ENCODE measurements at places on chromosomes 6 and 20.

GRCh38 chr6:155770856-155771255 is 315.2 kb upstream of the NOX3 start:
- DNase-seq = no peak

GRCh38 chr6:30364591-30364990 is 19.6 kb downstream of the RPP21 start:
- no peak for DNase-seq

DNA sequence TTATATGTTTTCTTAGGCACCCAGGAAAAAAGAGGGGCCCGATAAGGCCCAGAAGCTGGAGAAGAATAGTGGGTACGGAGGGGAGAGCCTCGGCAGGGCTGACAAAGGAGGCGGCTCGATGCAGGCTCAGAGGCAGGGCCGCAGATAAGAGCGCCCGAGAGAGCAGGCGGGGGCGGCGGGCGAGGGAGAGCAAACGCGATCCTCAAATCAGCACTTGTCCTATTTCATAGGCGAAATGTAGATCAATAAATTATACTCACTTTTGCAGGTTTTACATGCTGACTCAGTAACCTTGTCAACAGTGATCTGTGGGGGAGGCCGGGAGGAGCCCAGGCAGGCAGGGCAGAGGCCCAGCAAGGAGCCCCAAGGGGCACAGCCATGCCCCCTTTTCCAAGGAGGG is 42.6 kb downstream of the GRM4 start:
- no peak for DNase-seq

DNA sequence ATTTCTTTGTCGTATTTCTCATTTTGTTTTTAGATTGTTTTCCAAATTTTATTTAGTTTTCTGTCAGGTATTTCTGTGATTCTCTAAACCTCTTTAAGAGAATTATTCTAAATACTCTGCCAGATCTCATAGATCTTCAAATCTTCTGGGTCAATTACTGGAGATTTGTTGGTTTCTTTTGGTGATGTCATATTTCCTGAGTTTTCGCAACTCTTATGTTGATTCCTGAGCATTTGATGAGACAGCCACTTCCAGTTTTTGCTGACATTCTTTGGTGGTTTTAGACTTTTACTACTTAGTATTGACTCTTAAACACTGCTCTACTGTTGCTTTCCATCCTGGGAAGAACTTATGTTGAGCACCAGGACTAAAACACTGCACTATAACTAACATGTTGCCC is 21.9 kb downstream of the ADGB start:
- no peak for DNase-seq

DNA sequence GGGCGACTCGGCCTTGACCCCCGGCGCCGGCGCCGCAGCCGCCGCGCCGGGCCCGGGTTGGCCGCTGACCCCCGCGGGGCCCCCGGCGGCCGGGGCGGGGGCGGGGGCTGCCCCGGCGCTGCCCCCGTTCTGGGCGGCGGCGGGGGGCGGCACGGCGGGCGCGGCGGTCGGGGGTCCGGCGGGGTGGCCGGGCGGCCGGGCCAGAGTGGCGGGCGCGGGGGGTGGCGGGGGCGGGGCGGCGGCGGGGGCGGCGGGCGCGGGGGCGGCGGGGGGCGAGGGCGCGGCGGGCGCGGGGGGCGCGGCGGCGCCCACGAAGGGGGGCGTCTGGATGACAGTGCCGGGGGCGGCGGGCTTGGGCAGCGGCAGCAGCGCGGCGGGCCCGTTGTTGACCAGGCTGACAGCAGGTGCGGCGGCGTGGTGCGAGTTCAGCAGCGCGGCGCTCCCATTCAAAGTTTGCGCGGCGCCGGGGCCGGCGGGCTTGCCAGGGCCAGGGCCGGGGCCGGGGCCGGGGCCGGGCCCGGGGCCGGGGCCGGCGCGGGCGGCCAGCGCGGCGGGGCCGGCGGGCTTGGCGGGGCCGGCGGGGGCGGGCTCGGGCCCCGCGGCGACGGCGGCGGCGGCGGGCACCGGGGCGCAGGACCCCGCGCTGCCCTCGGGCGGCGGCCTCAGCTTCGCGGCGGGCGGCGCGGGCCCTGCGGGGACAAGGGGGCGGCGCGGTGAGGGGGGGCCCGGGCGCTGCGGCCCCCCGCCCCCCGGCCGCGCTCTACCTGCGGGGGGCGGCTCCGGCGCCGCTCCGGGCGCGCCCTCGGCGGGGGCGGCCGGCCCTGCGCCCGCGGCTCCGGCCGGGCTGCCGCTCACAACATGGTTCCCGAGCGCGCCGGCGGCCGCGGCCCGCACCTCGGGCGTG is 659 bp downstream of the TAF4 start:
- DNase-seq = peak; percentile 35

- no peak for DNase-seq
Measured at GRCh38 chr6:134172020-134172705, 119.7 kb upstream of the SLC2A12 start.

GRCh38 chr6:129647044-129647443 is 62.9 kb downstream of the ARHGAP18 start:
- DNase-seq = no peak

DNA sequence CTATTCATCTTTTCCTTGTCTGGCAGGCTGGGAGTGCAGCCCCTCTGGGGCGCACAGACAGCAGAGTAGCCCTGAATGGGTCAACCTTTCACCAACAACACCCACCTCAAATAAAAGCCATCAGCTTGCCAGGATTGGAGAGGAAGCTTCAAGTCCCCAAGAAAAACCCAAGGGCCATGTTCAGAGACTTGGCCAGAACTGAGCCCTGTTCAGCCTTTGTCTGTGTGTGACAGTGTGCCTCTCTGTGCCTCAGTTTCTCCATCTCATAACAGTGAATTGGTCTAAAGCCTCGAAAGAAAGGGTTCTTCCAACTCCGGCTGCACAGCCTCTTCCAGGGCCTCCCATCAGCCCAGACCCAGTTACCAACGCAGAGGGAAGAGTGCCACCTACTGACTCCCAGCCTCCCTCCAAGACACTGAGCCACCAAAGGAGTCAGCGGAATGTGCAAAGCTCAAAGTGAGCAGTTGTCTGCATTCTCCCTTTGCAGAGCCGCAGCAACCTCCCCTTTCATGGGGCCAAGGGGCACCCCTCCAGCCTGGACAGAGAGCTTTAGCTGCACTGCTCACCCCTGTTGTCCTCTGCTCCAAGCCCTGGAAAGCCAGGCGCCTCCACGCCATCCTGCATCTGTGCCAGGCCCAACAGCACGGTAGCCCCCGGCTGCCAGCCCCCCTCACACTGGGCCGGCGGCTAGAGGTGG is 82.7 kb upstream of the TOP1 start:
- peak; percentile 21 for DNase-seq

DNA sequence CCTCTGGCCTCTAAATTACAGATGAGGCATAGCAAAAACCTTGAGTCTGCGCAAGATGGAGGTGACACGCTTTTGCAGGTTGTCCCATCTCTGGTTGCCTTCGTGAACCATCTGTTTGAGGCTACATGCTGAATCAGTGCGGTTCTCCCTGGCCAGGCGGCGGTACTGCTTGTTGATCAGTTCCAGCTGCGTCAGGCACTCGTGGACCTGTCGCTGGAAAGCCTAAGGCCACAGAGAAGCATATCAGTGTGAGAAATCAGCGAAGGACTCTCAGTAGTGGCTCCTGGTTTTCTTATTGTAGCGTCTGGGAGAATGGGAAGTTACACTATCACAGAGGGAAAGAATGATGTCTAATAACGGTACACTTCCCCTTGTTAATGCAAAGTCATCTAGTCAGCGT is 344.4 kb downstream of the ESR1 start:
- DNase-seq = no peak

DNA sequence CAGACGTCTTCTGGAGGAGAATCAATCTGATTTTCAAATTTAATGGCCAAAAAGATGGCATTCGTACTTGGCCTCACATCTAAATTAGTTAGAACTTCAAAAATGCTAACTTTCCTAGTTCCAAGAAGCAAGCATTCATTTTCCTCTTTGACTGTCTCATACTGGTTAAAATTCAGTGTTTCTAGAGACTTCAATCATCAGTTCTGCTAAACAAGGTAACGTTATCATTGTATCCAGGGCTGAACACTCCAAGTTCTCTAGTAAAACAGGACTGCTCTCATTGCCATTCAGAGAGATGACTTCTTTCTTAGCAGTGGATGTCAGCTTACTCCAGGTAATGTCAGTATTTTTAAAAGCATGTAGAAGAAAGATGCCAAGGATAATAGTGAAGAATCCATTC is 34.6 kb upstream of the ENTPD6 start:
- no peak for DNase-seq

DNA sequence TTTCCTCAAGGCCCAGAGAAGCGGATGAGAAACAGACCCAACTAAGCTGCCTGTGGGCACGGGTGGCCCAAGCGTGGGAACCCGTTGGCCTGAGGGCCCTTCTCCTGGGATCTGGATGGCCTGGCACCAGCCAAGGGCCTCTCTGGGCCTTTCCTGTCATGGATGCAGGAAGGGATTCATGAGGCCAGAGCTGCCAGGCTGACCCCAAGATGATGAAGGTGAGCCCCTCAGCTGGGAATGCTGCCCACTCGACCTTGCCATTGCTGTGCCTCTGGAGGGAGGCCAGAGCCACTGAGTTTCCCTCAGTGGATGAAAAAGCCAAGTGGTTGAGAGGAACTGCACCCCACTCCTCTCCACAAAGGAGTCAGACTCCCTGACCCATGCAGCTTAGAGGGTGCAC is 171.2 kb downstream of the VEGFA start:
- no peak for DNase-seq

DNA sequence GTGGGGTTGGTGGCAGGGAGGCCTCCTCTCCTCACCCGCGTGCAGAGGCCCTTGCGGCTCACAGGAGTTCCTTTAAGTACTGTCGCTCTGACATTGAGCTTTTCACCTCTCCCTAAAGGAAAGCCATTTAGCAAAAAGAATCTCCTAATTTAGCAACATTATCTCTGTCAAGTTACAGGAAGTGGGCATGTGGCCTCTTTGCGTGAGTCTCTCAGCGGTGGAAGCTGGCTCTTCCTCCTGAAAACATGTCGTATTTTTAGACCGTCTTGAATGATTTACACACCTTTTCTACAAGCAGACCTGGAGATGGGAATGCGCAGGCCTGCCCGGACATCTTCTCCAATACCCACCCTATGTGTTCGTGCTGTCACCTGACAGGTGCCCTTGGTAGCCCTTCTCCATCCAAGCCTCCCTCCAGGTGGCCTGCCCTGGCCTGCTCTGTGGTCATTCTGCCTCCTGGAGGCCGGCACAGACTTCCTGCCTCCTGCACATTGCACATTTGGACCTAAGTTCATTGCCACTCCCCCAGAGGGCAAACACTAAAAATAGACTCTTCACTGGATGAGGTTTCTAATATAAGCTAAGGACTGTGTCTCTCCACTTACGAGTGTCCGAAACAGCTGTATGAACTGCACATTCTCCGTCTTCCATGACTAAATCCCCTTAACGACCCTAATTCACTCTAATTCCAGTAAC is 18.5 kb upstream of the PHACTR3 start:
- DNase-seq = no peak

- DNase-seq = no peak
Measured at GRCh38 chr6:63392092-63392724, 72.4 kb upstream of the LGSN start.
